Type B pancreatic cell (in vitro differentiated cells): ENCODE measurements at places on chromosomes 16 and 17. TPM values are rescaled to one million over a fixed set of nuclear protein-coding genes. Genes with fewer than 3 reads are reported as not detected.

DNA sequence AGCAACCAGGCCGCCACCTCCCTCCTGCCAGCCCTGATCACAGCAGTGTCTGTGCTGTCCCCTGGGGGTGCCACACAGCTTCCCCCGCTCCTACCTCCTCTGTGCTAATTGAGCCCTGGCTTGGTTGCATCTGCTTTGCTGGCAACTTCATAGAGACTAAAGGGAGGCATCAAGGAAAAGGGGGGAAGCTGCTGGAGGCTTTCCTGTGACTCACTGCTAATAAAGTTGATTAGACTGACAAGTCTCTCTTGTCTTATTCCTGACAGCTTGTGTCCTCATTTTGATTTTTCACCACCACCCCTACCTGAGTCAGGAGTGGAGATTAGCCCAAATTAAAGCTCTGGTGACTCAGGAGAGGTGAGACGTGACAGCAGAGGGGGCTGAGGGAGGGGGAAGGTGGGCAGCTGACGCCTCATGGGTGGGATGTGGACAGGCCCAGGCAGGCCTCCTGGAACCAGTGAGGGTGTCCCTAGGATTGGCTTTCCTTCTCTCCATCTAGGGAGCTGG, 310.0 kb downstream of the CBLN1 start:
- no peak overlapping the region for H3K27ac ChIP-seq
- H3K4me1 ChIP-seq, result no peaks in the 10 kb centered on the region
- H3K4me3 ChIP-seq, result no peak overlapping the region
- H3K27me3 ChIP-seq, result no peaks in the 10 kb centered on the region
- H3K36me3 ChIP-seq, result no peaks in the 10 kb centered on the region

GRCh38 chr16:64736857-64737256, 385.0 kb downstream of the CDH11 start:
- peaks cover 5% of the 10 kb centered on the region for H3K27me3 ChIP-seq
- no peaks in the 10 kb centered on the region for H3K4me1 ChIP-seq
- DNase-seq, result no peak
- no peak overlapping the region for H3K27ac ChIP-seq
- no peaks in the 10 kb centered on the region for H3K36me3 ChIP-seq
- no peak overlapping the region for H3K4me3 ChIP-seq

DNA sequence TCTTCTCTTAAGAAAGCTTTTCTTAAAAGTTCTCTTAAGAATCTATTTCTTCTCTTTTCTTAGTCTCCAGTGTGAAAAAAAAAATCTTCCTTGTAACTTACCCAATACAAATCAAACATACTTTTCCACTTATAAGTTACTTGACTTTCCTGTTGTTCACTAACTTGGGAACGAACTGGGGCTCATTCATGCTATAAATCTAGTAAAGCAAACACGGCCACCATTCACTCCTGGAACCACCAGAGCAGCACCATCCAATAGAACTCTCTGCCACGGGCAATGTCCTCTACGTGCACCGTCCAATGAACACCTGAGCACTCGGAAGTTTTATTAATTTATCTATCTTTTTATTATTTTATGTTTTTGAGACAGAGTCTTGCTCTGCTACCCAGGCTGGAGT, 20.8 kb downstream of the SRP68 start:
- no peaks in the 10 kb centered on the region for H3K27me3 ChIP-seq
- H3K4me3 ChIP-seq, result peak overlapping the region; percentile 79
- peaks cover 17% of the 10 kb centered on the region for H3K4me1 ChIP-seq
- H3K27ac ChIP-seq, result peak overlapping the region; percentile 93

DNA sequence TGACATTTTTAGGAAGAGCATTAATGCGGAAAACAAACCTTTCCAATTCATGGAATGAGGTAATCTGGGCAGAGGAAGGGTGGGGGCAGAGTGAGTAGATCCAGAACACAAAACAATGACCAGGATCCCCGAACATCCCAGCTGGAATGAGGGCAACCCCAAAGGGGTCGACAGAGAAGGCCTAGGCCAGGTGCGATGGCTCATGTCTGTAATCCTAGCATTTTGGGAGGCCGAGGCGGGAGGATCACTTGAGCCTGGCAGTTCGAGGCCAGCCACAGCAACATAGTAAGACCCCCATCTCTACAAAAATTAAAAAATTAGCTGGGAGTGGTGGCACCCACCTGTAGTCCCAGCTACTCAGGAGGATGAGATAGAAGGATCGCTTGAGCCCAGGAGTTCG, 64.7 kb downstream of the ZFHX3 start:
- H3K4me1 ChIP-seq, result peaks cover 36% of the 10 kb centered on the region
- peaks cover 11% of the 10 kb centered on the region for H3K36me3 ChIP-seq
- no peaks in the 10 kb centered on the region for H3K27me3 ChIP-seq
- no peak overlapping the region for H3K27ac ChIP-seq
- H3K4me3 ChIP-seq, result no peak overlapping the region

DNA sequence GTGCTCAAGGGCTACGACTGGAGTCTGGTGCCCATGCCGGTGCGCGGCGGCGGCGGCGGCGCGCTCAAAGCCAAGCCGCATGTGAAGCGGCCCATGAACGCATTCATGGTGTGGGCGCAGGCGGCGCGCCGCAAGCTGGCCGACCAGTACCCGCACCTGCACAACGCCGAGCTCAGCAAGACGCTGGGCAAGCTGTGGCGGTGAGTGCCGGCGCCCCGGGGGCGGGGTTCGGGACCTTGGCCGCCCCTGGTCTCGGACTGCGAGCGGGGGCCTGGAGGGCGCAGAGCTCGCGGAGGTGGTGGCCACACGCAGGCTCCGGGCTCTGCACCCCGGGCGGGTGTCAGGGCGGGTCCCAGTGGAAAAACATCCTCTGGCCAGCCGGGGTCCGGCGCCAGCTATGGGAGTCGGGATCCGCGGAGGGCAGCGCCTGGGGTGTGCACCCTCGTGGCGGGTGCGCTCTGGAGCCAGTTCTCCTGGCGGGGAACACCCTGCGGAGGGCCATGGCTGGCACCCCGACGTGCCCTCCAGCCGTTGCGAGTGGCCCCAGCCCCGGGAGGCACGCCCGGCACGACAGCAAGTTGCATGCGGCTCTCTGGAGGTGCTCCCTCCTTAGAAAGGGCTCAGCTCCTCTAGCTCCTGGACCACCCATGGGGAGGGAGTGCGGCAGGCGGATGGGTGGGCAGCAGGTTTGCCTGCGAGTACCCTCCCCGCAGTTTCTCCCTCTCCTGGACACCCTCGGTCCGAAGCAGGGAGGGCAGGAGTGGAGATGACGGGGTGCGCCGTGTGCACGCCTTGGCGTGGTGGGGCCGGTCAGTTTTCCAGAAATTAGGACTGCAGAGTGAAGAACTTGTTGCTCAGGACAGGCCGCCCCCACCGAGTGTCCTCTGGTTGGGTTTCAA, 824 bp downstream of the SOX8 start:
- H3K27ac ChIP-seq, result no peak overlapping the region
- DNase-seq, result no peak
- H3K4me1 ChIP-seq, result peaks cover 11% of the 10 kb centered on the region
- no peaks in the 10 kb centered on the region for H3K36me3 ChIP-seq

DNA sequence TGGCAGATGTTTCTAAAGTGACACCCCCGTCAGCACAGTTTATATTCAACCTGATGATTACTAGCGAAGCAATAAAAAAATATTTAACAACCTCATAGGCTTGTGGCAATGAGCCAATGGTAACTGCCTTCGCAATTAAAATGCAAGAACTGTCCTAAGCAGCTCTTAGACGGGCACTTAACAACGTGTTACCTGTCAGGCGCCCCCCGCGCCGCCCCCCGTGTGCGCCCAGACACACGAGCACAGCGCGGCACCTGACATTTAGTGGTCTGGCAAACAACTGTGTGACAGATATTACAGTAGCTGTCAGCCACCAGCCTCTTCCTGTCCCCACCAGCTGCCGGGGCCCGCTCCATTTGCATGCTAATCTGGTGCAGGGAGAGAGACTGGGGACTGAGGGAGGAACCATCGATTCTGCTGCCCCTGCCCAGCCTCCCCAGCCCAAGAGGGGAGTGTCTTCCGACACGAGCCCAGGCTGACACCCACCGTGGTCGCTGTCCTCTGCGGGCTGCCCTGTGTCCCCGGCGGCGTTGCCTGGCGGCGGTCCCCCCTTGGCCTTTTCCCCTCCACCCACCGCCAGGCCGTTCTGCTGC, 12.7 kb downstream of the NDUFAF8 start:
- no peak overlapping the region for H3K27ac ChIP-seq
- no peak overlapping the region for H3K4me3 ChIP-seq
- DNase-seq, result no peak
- H3K27me3 ChIP-seq, result no peaks in the 10 kb centered on the region

DNA sequence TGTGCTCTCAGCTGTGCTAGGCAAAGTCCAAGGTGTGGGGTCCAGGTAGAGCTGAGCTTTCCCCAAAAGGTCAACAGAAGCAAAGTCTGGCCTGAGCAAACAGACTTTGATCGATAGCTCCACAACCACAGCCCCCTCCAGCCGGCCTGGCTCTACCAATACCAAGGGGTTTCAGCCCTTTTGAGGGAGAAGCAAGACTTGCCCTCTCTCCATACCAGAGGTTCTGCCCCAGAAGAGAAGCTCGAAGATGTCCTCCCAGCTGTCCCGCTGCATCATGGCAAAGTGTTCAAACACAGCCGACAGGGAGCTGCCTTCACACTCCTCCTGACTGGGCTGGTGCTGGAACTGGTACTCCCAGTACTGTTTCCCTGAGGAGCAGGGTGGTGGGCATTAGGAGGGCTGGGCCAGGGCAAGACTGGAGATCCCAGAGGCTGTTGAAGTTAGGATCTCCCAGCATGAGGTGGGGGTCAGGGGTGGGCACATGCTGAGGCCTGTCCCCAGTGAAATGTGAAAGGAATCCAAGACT, 1.7 kb downstream of the VTN start:
- no peaks in the 10 kb centered on the region for H3K36me3 ChIP-seq
- no peak for DNase-seq
- peaks cover 24% of the 10 kb centered on the region for H3K4me1 ChIP-seq
- no peak overlapping the region for H3K4me3 ChIP-seq
- H3K27ac ChIP-seq, result no peak overlapping the region

DNA sequence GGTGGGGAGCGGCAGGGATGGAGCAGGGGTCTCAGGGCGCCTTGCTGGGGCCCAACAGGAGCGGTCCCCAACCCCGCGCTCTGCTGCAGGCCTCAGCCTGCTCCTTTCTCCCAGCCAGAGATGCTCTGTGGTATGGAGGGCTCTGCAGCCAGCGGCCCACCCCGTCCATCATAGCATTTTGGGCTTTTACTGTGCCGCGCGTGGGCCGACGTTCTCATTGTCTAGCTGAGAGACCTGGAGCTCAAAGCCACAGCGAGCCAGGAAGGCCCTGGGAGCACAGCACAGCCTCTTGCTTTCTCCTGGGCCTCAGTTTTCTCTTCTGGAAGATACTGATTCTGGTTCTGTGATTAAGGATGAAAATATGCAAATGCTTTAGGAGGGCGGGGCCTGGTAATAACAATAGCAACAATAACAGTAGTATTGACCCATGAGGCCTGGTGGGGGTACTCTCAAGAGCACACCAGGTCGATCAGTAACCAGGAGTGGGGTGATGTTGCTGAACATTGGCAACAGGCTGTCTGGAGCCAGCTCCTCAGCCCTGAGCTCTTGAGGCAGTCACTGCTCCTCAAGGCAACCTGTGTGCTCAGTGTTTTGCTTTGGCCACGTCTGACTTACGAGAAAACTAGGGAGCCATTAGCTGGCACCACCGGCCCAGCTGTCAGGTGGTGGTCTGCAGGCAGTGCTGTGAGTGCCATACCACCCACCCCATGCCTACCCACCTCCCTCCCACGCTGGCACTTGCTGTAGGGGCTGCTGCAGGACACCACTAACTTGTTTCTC, 1.1 kb upstream of the RASD1 start:
- H3K4me3 ChIP-seq, result peak overlapping the region; percentile 69
- peaks cover 13% of the 10 kb centered on the region for H3K4me1 ChIP-seq
- no peak for DNase-seq
- peaks cover 23% of the 10 kb centered on the region for H3K27me3 ChIP-seq
- peaks cover 5% of the 10 kb centered on the region for H3K36me3 ChIP-seq
- H3K27ac ChIP-seq, result no peak overlapping the region

GRCh38 chr16:60302261-60302660, 1568.1 kb upstream of the GOT2 start:
- peaks cover 8% of the 10 kb centered on the region for H3K4me1 ChIP-seq
- no peak for DNase-seq
- no peaks in the 10 kb centered on the region for H3K36me3 ChIP-seq
- H3K27ac ChIP-seq, result no peak overlapping the region
- H3K27me3 ChIP-seq, result no peaks in the 10 kb centered on the region
- H3K4me3 ChIP-seq, result no peak overlapping the region

DNA sequence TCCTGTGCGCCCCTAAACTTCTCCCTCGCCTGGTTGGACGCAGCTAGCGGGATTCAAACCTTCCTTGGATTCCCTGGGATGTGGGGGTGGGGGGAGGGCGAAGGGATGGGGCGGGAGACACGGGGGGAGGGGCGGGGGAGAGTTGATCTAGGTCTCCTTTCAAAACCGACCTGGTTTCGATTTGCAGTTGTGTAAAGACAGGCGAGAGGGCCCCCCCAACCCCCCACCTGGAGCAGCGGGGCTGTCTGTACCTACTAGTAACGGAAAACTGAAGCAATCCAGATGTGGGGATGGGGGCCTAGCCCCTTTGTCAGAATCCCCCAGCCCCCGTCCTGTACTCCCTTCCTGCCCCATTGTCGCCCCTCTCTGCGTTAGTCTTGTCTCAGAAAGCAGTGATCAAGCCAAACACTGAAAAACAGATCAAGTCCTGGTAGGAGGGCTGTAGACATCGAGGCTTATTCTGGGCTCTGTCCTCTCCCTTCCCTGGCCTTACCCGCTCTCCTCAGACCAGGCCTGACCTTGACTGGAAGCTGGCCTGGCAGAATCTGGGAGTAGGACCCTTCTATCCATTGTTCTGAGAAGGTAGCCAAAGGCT, 902 bp downstream of the DLX4 start:
- H3K36me3 ChIP-seq, result peaks cover 10% of the 10 kb centered on the region
- peak overlapping the region; percentile 93 for H3K4me3 ChIP-seq
- H3K4me1 ChIP-seq, result peaks cover 8% of the 10 kb centered on the region
- H3K27ac ChIP-seq, result peak overlapping the region; percentile 52
- no peak for DNase-seq

GRCh38 chr16:48812856-48813255, 202.9 kb upstream of the N4BP1 start:
- H3K27ac ChIP-seq, result no peak overlapping the region
- no peaks in the 10 kb centered on the region for H3K4me1 ChIP-seq

GRCh38 chr16:81453091-81453728, 8.6 kb downstream of the CMIP start:
- H3K36me3 ChIP-seq, result peaks cover 24% of the 10 kb centered on the region
- no peaks in the 10 kb centered on the region for H3K27me3 ChIP-seq
- H3K27ac ChIP-seq, result peak overlapping the region; percentile 77
- H3K4me1 ChIP-seq, result peaks cover 83% of the 10 kb centered on the region

DNA sequence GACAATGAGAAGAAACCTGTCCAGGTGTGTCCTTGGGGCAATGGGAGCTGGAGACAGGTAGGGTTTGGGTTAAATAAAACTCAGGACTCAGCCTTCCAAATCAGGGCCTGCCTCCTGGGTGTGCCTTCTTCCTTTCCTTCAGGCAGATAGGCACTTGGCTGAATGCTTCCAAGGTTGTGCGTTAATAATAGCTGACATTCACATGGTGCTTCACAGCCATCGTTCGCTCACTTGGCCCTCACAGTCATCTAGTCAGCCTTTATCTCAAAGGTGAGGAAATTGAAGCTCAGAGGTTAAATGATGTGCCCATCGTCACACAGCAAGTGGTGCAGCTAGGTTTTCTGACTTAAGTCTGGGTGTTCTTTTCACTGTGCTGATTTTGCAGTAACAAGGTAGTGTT, 9.5 kb downstream of the NFE2L1 start:
- DNase-seq, result no peak
- H3K4me3 ChIP-seq, result no peak overlapping the region
- H3K36me3 ChIP-seq, result peaks cover 28% of the 10 kb centered on the region
- H3K27ac ChIP-seq, result no peak overlapping the region

CIITA gene
- total RNA-seq, result not detected in 2 replicates

KRT24 gene
- 0.43 TPM in 1 of 2 replicates, not detected in the other for total RNA-seq

ZNF750 gene
- total RNA-seq, result 10.3 and 34.7 TPM in 2 replicates

HS3ST2 gene
- total RNA-seq, result 0.12 and 0.51 TPM in 2 replicates

DCXR gene
- 158 and 175 TPM in 2 replicates for total RNA-seq

ACLY gene
- total RNA-seq, result 160 and 161 TPM in 2 replicates

CLDN7 gene
- 118 and 284 TPM in 2 replicates for total RNA-seq

CD300LG gene
- total RNA-seq, result not detected in 2 replicates

MT1M gene
- total RNA-seq, result not detected in 2 replicates
